ENCODE measurements at places on chromosomes 7 and 10.

DNA sequence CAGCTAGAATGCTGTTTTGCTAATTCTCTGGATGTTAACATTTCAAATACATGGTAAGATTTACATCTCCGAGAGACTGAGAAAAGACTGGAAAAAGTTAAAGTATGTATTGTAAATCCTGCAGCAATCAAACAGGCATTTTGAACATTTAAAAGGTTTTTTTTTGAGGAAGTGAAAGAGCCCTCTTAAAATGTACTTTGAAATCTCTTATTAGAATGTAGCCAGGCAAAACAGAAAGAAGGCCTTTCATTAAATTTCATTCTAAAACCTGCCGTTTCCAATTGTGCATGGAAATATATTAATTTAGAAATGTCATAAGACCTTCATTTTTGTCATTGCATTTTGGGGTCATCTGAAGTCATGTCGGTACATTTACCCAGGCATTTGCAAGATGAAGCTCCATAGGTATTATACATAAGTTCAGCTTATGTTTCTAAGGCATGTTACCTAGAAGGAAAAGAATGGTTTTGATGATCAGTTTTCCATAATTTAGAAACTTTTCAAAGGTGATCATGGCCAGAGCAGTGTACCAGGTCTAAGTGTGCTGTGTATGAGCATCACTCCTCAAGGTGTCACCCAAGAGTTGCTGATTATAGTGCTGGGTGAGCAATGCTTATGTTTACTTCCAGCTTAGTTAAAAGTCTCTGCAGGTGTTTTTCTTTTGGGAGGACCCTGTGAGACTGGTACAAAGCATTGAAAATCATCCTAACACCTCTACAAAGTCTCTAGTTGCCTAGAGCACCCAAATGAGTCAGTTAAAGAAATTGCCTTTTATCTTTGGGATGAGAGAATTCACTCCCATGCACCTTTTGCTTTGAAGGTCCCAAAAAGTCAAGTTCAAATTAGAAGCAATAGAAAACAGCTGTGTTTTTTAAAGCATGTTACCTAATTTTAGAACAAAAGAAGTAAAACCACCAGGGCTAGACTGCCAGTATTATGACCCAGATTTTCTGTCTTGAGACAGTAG lies 7.1 kb downstream of the ZNF736 start:
- no peak for DNase-seq

GRCh38 chr7:89606511-89606910 lies 547.8 kb upstream of the STEAP1 start:
- no peak for DNase-seq

GRCh38 chr7:133696056-133696455 lies 431.1 kb upstream of the LRGUK start:
- no peak for DNase-seq

DNA sequence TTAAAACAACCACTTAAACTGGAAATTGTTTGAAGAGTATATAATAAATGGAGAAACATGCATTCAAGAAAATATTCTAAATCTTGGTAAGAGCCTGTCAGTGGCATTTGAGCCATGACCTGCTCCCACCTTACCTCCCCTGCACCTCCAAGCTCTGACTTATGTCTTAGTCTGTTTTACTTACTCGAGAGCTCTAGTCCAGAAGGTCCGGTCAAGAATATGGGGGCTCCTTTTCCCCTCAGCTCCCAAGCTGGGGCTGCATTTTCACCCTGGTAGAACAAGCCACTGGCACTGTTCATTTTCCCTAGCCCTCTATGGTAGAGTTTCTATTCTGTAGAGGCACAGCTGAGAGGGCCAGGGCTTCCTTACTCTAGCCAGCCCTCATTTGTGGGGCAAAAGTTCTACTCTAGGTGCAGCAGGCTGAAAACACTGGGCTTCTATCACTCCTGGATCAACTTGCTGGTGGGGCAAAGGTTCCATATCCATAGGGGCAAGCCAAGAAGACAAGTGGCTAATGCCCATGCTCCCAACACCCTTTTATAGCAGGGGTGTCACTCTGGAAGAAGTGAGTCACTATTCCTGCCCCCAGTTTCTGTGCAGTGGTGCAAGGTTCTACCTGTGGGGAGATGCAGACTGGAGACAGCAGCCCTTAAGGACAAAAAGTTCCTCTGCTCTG lies 40.6 kb downstream of the ZNF438 start:
- DNase-seq = no peak

GRCh38 chr10:6173203-6173602 lies 29.5 kb upstream of the PFKFB3 start:
- no peak for DNase-seq

GRCh38 chr10:14578060-14578952 lies 196.4 kb downstream of the FAM107B start:
- DNase-seq = no peak

- no peak for DNase-seq
Measured at GRCh38 chr10:120824881-120825309, 26.3 kb upstream of the WDR11 start.

DNA sequence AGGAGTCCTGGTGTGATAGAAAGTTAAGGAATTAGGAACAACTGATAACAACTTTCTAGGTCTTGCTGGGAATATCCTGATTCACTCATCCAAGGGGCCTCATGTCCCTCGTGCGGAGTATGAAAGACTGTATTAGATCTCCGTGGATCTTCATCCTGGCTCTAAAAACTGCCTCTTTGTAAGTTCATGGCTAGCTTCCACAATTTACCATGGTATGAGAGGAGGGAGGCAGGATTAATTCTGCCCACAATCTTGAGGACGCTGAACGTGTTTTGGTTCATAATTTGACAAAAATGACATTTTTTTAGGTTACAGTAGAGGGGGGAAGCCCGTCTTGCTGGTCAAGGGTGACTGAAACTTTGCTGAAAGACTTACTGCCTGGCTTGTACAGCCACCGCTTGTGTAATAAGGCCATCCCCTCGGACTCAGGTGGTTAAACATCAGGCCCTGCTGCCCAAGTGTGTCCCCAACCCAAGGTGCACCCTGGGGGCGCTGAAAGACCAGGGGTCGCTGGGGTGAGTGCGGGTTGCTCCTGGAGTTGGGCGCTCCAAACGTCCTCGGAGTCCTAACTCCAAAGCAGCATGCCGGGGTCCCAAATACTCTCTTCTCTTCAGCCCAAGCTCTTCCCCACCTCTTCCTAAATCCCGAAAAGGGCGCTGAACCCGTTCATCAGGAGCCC lies 733 bp downstream of the HIBADH start:
- no peak for DNase-seq

DNA sequence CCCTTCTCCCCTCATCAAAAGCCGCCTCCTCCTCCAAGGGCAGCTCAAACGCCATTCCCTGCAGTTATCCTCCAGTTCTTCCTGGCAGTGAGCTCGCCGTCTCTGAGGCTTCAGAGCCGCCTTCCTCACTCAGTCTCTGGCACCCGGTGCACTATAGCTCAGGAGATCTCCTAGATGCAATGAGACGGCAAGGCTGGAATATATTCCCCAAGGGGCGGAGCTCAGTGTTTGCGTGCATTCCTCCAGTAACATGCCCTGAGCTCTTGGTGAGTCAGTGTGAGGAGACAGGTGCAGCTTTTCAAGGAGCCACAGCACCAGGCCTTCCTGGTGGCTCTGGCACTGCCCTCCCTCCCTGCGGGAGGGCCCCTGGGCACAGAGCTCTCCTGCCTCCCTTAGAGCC lies 512.6 kb upstream of the FOXK1 start:
- DNase-seq = no peak

- no peak for DNase-seq
Measured at GRCh38 chr10:54808186-54808935, 7.3 kb upstream of the PCDH15 start.

DNA sequence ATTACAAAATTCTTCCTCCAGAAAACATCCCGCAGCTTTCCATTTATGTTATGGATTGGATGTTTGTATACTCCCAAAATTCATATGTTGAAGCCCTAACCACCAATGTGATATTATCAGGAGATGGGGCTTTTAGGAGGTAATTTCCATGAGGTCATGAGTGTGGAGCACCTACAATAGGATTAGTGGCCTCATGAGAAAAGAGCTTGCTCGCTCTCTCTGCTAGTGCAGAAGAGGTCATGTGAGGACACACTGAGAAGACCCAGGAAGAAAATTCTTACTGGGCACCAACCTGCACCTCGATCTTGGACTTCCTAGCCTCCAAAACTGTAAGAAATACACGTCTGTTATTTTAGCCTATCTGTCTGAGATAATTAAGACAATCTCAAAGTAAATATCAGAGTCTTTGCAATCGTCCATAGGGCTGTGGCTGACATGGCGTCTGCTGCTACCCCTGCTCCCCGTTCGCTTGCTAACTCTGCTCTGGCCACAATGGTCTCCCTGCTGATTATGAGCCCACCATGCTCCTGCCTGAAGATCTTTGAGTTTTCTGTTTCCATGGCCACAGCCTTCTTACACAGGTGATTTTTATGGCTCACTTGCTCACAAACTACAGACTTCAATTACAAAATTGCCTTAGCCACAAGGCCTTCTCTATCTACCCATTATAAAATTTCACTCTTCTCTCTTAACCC lies 333.3 kb downstream of the CACNA2D1 start:
- no peak for DNase-seq

- no peak for DNase-seq
Measured at GRCh38 chr10:129465796-129466702, 992 bp upstream of the MGMT start.

- DNase-seq = no peak
Measured at GRCh38 chr7:6228361-6229229, 43.8 kb downstream of the CYTH3 start.

Measured in NCI-H2081 treated with DMSO at 0.1 percent for 48 hours (cell line).